ENCODE measurements at places on chromosomes 16 and 17.

GRCh38 chr16:74743668-74744299 lies 30.8 kb downstream of the FA2H start:
- DNase-seq: no peak

DNA sequence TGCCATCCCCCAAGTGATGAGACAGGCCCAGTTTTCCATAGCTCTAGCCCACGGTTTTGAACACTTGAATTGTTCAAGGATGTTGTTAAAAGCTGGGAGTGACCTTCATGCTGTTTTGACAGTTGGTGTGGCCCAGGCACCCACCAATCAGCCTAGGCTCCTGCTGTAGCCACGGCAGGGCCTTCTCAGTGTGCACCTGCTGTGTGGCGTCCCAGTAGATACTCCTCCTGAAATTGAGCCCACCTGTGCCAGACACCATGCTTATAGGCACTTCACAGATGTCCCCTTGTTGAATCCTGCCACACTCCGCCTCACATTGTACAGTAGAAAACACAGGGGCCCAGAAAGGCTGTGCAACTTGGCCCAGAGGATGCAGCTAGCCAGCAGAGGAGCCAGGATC lies 86.4 kb downstream of the SOCS1 start:
- DNase-seq: no peak

GRCh38 chr16:51172368-51172767 lies 21.3 kb upstream of the SALL1 start:
- no peak for DNase-seq

DNA sequence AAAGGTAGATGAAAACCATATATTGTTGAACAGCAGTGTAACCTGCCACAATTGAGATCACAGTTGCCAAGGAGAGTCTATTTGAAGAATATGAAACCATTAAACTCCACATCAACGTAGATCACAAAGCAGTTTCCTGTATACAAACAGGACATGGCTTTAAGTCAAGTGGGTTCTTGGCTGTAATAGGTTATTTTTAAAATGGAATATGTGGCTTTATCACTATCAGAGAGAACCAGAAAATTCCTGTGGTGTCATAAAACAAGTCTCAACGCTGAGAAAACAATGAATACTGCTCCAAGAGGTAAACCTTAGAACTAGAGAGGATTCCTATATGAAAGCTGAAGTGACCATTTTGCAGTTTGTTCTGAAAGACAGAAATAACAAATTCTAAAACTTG lies 999.7 kb downstream of the CDH11 start:
- DNase-seq: no peak

DNA sequence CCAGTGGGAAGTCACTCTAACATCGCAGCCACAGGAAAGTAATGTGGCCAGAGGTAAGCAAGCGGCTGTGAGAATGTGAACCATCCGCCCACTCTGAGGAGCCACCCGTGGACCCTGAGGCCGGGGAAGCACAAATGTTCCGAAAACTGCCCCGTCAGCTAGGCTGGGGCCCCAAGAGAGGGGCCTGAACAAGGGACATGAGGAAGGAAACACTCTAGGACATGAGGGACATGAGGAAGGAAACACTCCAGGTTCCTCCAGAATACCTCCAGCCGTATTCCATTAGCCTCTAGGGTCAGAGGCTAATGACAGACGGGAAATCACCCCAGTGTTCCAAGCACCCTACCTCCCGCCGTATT lies 317 bp downstream of the TEFM start:
- no peak for DNase-seq

GRCh38 chr17:20805751-20806150 lies 226.2 kb downstream of the CDRT15L2 start:
- DNase-seq: no peak

- DNase-seq: no peak
Measured at GRCh38 chr17:78168903-78169793, 767 bp downstream of the SYNGR2 start.

DNA sequence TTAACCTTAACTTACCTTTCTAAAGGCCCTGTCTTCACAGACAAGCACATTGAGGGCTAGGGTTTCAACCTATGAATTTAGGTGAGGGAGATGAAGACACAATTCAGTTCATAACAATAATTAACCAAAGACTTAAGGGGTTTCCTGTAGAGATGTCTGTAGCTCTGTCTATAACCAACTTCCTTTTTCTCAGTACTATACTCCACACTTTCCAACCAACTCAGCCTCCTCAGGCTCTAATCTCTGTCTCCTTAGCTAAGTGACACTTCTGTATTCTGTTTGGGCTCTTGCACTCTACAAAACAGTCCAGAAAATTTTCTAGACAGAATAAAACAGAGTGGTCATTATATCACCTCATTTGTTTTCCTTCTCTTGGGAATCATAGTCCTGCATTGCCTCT lies 25.8 kb downstream of the CAPNS2 start:
- DNase-seq: no peak

DNA sequence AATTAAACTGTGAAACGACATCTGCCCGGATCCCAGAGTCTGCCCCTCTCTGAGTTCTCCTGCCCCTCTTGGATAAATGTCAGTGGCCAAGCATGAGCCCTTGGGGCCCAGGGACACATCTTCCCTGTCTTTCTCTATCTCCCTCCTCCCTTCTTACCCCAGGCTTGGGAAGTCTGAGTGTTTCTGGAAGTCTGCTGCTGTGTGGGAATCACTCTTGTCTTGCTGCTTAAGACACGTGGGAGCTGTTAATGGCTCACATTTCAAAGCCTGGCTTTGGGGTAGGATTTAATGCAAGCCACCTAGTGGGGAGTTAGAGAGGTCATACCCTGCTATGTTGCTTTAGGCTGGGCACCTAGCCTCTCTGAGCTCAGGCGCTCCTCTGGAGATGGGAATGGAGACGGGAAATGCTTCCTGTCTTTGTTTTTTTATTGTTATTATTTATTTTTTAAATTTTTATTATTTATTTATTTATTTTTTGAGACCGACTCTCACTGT lies 218.5 kb upstream of the CIBAR2 start:
- no peak for DNase-seq

GRCh38 chr17:66730461-66730923 lies 104.4 kb upstream of the CACNG5 start:
- no peak for DNase-seq

- DNase-seq: no peak
Measured at GRCh38 chr17:66957951-66958579, 6.4 kb upstream of the CACNG4 start.

GRCh38 chr17:75417054-75417580 lies 11.6 kb upstream of the GRB2 start:
- DNase-seq: no peak

- no peak for DNase-seq
Measured at GRCh38 chr16:19188406-19188805, 20.4 kb downstream of the SYT17 start.

- DNase-seq: peak; percentile 33
Measured at GRCh38 chr17:14575471-14575953, 274.6 kb downstream of the HS3ST3B1 start.

GRCh38 chr16:30353438-30354129 lies 1.5 kb downstream of the CD2BP2 start:
- DNase-seq: no peak

DNA sequence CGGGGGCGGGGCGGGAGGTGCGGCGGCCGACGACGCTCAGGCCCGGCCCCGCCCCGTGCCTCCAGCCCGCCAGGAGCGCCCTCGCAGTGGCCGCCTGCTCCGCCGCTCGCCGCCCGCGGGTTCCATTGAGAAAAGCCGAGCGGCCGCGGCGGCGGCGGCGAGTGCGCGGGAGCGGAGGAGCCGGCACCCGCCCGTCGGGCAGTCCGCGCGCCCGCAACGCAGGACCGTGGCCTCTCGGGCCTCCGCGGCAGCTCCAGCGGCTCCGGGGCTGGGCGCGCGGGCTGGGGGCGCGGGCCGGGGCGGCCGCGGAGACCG lies at the start of gene ZFPM1:
Gene ZFPM1 (plus strand): TSS at position 64 of the 315 bp plus-strand sequence. CDS start 359 bp downstream, outside the sequence.
- DNase-seq: no peak

GRCh38 chr16:50709061-50709684 lies 15.8 kb downstream of the NOD2 start:
- DNase-seq: no peak

GRCh38 chr17:37211136-37211535 lies 164.6 kb upstream of the C17orf78 start:
- DNase-seq: no peak

GRCh38 chr17:50620858-50621257 lies 13.8 kb upstream of the ABCC3 start:
- no peak for DNase-seq

GRCh38 chr16:57825298-57826044 lies 23.2 kb upstream of the KIFC3 start:
- no peak for DNase-seq

DNA sequence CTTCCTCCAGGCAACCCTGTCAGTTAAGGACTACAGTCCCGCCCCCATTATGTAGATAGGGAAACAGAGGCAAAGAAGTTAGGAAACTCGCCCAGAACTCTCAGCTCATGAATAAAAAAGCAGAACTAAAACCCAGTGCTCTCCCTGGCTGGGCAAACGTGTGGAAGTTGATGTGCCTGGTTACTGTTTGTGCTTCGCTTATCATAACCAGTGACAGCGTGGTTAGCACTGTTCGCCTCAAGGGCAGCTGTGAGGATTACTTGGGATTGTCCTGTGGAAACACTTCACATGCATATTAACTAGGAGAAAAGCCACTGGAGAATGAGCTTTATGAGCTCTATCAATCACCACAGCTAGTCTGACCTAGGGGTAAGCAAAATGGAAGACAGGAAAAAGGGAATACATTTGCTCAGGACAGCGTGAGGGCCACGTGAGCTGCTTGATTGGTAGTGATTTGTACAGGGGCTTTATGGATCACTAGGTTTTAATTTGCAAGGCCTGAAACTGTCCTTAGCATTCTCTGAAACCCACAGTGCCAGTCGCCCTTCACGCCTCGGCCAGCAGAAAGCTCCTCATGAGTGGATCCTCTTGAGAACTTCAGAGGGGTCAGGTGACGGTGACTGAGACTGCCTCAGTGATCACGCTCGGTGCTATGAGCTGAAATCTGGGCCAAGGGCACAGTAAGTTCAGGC lies 19.9 kb downstream of the CYB5D2 start:
- DNase-seq: no peak

- DNase-seq: no peak
Measured at GRCh38 chr17:48738424-48738802, 9.9 kb upstream of the HOXB13 start.

- DNase-seq: no peak
Measured at GRCh38 chr17:79749156-79749815, 18.5 kb downstream of the ENPP7 start.

DNA sequence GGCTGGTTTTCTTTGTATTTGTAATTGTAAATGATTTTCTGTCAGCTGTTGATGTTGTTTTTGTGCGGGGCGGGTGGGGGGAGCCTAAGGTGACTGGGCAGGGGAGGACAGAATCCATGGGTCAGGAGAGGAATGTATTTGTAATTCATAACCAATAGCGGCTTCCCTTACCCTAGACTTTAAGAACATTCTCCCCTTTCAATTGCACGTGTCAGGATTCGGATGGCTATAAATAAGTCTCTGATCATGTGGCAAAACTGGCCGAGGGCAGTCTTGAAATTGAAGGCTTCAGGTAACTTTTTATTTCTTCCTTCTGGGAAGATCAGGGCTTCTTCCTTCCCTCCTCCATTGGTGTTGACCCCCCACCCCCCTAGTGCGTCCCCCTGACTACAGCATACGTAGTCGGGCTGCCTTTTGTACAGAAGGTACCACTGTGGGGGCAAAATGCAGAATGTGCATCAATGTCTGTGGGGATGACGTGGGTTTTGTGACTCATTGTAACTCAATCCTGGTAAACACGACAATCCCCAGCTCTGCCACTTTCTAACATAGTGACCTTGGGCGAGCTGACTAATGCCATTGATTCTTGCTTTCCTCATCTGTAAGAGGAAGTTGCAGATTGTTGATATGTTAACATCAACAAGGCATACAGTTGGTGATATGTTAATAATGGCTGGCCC lies 16.2 kb downstream of the MARCHF10 start:
- DNase-seq: no peak

GRCh38 chr17:43609613-43610385 lies 51.9 kb downstream of the MEOX1 start:
- DNase-seq: no peak

- no peak for DNase-seq
Measured at GRCh38 chr17:48520631-48521079, 10.2 kb downstream of the HOXB1 start.

GRCh38 chr17:37791447-37792399 lies 46.9 kb upstream of the HNF1B start:
- no peak for DNase-seq
